ENCODE measurements at places on chromosomes 4 and X. TPM values are rescaled to one million over a fixed set of nuclear protein-coding genes. Genes with fewer than 3 reads are reported as not detected.

Gene SORCS2
- total RNA-seq = under 0.01 TPM

Gene TAB3
- total RNA-seq = 5.6 TPM

Gene C4orf36
- total RNA-seq = 2.7 TPM

Gene GAB1
- 4.6 TPM for total RNA-seq

Gene SOWAHB
- total RNA-seq = not detected

Gene NDST3
- under 0.01 TPM for total RNA-seq

Gene MAGEA2B
- not detected for total RNA-seq

Gene PFKFB1
- total RNA-seq = 0.45 TPM

Gene RASSF6
- 1.3 TPM for total RNA-seq

Gene PNMA5
- not detected for total RNA-seq

Gene PJA1
- 19.5 TPM for total RNA-seq

Gene GAGE12E
- total RNA-seq = not detected

Gene PGAM4
- total RNA-seq = not detected

Gene CRMP1
- 2.1 TPM for total RNA-seq

Gene LARP1B
- 13.4 TPM for total RNA-seq

Gene ENPEP
- 0.15 TPM for total RNA-seq

Gene ESX1
- not detected for total RNA-seq

Gene SLITRK4
- total RNA-seq = 0.17 TPM

Gene COX18
- total RNA-seq = 24.8 TPM

Gene TEC
- 0.59 TPM for total RNA-seq

Gene GPRASP1
- total RNA-seq = 0.74 TPM

Gene RBM47
- 0.50 TPM for total RNA-seq

Gene TRIM61
- 1.0 TPM for total RNA-seq

Gene GSX2
- not detected for total RNA-seq

Gene CT55
- not detected for total RNA-seq

Gene ACTRT1
- not detected for total RNA-seq

Gene SCRG1
- under 0.01 TPM for total RNA-seq

Gene TMEM31
- total RNA-seq = not detected

Gene SMIM31
- not detected for total RNA-seq
